Natural killer cell treated with Interleukin-12 subunit alpha and Interleukin-12 subunit beta and Interleukin-15 and Interleukin-18, amount 100 ng/mL, for 72 hours (primary cell): ENCODE measurements at places on chromosomes 5 and 9. TPM values are rescaled to one million over a fixed set of nuclear protein-coding genes. Genes with fewer than 3 reads are reported as not detected.

LCN12 gene
- 2.0 TPM for total RNA-seq

PCDHAC2 gene
- total RNA-seq = not detected

TMEM215 gene
- not detected for total RNA-seq

GPRIN1 gene
- total RNA-seq = 2.7 TPM

ARRDC3 gene
- 30.4 TPM for total RNA-seq

CDH6 gene
- not detected for total RNA-seq

PCDHA5 gene
- not detected for total RNA-seq

GABRA6 gene
- not detected for total RNA-seq

SEMA4D gene
- total RNA-seq = 237 TPM

LCN9 gene
- not detected for total RNA-seq

GRCh38 chr9:33620738-33621439, 96.8 kb downstream of the ANKRD18B start:
- no peak for DNase-seq

DNA sequence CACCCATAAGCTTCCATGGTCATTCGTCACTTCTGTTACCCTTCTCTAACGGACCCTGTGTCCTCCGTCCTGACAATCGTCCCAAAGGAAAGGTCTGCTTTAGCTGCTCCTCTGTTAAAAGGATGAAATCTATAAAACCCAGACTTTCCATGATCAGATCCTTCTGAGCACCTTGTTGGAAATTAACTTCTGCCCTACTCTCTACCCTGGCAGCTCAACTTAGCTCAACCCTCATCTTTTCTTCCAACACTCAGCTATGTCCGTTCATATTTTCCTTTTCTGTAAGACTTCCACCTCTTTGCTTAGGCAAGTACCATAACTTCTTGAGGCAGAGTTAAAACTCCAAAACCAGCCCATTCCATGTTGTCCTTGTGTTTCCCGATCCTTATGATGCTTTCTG, 205.4 kb downstream of the SPATA31A6 start:
- no peak for DNase-seq

- no peak for DNase-seq
These were observed 269.7 kb downstream of the RAB3C start for GRCh38 chr5:58852566-58852965.

GRCh38 chr5:90201923-90202322, 207.6 kb downstream of the CETN3 start:
- no peak for DNase-seq

DNA sequence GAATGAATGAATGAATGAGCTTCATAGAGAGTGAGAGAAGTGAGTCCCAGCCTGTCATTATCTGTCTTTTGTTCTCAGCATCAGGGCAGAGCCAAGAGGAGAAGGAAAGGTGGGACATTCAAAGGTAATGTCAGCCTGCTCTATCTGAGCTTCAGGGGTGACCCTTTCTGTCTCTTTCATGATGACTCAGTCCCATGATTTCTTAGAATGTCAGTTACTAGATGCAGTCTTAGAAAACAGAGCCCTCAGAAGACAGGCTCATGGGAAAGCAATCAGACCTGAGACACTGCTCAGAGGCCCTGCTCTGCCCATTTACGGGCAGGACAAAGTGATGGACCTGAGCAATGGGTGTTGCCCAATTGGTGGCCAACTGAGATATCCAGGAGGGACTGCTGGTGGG, 1.1 kb downstream of the SPATA31D1 start:
- no peak for DNase-seq

DNA sequence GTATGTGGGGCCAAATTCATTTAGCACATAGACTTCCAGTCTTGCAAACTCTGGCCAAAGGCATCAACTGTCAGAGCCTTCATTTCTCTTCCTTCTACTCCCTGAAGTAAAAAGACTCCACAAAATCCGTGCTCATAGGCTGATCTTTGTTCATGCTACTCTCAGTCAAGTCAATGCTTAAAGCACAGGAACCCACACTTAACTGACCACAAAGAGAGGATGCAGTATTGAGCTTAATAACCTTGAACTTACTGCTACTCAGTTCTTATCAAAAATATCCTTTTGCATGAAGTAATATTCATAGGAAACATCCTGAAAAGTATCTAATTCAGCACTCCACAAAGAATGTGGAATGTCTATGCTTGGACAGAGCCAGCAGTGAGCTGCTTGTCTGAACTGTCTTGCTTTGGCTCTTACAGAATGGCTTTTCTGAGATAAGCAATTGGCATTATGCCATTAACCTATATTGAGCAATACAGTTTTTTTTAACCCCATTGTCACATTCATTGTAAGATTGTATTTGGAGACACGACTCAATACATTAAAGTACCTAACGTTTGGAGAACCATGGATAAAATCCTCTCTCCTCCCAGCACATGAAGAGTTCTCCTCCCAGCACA, 21.7 kb downstream of the LPAR1 start:
- DNase-seq = no peak

DNA sequence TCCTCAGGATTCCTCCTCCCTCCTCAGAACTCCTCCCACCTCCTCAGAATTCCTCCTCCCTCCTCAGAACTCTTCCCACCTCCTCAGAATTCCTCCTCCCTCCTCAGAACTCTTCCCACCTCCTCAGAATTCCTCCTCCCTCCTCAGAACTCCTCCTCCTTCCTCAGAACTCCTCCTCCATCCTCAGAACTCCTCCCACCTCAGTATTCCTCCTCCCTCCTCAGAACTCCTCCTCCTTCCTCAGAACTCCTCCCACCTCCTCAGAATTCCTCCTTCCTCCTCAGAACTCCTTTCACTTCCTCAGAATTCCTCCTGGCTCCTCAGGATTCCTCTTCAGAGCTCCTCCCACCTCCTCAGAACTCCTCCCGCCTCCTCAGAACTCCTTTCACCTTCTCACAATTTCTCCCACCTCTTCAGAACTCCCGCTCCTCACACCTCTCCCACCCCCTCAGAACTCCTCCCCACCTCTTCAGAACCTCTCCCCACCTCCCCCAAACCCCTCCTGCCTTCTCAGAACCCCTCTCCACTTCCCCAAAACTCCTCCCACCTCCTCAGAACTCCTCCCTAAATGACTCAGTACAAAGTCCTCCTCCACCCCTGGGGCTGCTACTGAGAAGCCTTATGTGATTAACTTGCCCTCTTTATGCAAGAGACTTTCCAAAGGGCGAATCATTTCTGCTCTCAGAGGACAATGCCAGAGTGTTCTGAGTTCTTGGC, 23.2 kb downstream of the SLC46A2 start:
- DNase-seq = no peak

DNA sequence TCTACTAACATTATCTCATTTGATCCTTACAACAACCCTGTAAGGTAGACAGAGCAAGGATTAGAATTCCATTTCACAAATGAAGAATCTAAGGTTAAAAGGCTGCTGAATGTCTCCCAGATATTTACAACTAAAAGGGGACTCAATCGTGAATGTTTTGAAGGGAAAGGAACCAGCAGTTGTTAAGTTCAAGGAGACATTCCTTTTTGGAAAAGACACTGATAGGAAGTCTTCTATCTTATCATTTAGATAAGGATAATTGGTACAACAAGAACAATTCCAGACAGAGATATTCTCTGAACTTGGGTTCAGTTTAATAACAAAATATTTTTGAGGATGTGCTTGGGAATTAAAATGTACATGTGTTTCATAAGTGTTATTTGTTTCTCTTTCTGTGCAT, 37.5 kb upstream of the CER1 start:
- no peak for DNase-seq

DNA sequence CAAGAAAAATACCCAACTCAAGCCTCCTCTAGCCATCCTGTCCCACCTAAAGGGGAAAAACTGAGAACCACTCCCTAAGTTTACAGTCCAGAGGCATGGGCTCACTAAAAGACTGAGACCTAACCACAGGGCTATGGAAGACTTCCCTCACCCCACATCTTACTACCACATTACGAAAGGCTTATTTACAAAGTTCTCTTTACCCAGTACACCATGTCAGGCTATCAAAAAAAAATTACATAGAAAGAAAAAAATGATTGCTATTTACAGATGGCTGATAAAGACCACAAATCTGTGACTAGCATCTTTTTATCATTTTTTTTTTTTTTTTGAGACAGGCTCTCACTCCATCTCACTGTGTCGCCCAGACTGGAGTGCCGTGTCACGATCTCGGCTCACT, 69.7 kb upstream of the TNPO1 start:
- DNase-seq = no peak

GRCh38 chr9:105330755-105331154, 86.3 kb downstream of the SLC44A1 start:
- DNase-seq = no peak

DNA sequence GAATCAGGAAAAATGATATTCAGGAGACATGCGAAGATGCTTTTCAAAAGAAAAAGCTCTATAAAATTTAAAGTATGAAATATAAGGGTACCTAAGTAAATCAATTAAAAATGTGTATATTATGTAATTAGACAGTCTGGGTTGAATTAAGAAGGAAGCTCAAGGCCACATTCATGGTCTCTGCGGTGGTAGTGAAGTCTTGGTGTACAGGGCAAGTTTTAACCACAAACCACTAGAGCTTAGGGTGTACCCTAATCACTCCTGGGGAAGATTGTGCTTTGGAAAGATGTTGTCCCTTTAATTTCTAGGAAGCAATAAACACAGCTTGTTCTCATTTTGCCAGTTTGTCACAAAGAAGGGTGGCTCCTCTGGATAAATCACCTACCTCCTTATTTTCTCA, 287.2 kb upstream of the ZNF608 start:
- DNase-seq = no peak

DNA sequence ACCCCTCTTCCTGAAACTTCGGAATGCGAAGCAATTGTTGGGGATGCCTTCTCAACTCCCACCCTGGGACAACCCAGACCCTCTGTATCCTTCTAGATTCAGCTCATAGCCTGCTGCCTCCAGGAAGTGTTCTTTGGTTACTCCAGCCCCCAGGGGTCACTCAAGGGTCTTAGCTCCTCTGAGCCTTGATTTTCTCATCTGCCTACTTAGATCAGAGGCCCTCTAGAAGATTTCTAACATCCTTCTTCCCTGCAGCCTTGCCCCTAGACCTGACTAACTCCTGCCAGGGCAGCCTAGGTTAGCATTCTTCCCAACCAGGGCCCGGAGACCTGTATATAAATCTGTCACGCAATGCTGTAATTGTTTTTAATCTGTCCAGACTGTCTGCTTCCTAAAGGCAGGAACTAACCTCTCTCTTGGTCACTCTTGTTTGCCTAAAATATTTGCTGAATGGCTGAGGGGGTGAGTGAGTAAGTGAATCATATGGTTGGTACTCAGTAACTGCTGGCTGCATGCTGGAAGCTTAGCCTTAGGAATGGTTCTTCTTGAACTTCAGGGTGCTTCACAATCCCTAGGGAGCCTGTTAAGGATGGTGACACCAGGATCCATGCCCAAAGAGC, 8.2 kb downstream of the GALNT10 start:
- no peak for DNase-seq

DNA sequence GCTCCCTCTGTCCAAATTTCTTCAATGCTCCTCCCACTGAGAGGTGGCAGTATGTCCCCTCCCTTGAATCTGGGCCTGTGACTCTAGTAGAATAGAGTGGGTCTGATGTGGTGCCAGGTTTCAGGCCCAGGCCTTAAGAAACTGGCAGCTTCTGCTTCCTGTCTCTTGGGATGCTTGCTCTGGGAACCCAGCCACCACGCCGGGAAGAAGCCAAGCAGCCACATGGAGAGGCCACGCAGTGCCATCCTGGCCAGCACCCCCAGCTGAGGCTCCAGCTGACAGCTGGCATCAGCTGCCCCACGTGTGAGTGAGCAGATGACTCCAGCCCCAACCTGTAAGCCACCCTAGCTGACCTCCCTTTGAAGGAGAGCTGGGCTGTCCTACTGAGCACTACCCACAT, 7.3 kb upstream of the TSPAN17 start:
- DNase-seq = no peak

DNA sequence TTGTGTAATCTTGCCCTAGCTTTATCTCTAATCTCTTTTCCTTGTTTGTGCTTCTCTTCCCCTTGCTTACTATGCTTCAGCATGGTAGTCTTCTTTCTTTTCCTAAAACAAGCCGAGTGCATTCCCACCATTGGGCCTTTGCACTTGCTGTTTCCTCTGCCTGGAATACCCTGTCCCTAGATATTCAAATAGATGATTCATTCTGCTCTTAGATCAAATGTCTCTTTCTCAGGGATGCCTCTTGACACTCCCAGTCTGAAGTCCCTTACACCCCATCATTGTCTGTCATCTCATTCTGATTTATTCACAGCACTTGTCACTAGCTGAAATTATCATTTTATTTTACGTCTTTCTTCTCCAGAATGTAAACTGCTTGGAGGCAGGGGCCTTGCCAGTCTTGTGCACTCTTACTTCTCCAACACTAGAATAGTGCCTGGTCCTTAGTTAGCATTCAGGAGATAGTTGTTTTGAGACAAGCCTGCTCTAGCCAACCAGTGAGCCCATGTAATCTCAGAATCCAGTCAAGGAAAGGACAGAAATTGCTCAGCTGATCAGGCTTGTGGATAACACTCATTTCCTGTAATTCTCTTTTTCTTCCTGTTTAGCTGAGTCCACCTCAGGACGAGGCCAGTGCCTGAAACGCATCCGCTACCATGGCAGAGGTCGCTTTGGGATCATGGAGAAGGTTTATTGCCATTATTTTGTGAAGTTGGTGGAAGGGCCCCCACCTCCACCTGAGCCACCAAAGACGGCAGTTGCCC, 25.4 kb downstream of the MRPL22 start:
- DNase-seq = no peak

- peak; percentile 65 for DNase-seq
These were observed 502 bp downstream of the NSD1 start for GRCh38 chr5:177133853-177134696.

DNA sequence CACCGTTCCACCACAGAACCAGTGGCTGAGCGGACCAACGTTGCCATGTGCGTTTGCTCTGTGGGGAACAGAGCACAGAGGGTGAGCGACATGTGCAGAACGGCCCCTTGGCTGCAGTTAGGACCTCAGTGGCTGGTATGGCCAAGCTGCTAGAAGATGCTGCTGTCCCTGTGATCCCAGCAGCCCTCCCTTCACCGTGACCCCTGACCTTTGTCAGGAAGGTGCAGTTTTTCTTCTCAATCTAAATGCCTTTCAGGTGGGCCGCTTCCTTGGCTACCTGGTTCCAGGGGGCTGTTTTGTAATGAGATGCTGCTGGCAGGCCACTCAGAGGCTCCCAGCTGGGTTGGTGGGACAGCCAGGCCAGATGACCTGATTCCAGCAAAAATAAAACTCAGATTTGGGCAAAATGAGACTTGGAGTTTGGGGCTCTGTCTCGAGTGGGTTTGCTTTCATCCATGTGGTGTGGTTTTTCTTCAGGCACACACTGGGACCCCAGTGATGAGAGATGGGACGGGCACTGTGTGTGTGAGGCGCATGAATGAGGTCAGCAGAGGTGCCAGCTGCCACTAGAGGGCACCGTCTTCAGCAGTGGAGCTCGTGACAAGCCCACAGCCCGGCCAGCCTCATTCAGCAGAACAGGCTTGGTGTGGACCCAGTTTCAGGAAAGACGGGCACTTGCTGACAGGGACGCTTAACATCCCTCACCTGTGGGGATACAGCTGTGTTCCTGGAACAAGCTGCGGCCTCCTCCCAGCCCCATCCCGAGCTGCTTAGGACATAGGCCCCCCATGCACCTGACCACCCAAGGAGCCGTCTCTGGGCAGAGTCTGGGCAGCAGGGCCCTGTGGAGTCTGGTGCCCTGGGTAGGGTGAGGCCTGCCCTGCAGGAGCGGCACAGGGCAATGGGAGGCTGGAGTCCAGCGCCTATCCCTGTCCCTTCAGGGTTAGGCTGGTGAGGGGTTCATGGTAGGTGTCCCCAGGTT, 4.1 kb downstream of the MRPS2 start:
- peak; percentile 61 for DNase-seq
